ENCODE measurements at places on chromosomes 13 and 19.

DNA sequence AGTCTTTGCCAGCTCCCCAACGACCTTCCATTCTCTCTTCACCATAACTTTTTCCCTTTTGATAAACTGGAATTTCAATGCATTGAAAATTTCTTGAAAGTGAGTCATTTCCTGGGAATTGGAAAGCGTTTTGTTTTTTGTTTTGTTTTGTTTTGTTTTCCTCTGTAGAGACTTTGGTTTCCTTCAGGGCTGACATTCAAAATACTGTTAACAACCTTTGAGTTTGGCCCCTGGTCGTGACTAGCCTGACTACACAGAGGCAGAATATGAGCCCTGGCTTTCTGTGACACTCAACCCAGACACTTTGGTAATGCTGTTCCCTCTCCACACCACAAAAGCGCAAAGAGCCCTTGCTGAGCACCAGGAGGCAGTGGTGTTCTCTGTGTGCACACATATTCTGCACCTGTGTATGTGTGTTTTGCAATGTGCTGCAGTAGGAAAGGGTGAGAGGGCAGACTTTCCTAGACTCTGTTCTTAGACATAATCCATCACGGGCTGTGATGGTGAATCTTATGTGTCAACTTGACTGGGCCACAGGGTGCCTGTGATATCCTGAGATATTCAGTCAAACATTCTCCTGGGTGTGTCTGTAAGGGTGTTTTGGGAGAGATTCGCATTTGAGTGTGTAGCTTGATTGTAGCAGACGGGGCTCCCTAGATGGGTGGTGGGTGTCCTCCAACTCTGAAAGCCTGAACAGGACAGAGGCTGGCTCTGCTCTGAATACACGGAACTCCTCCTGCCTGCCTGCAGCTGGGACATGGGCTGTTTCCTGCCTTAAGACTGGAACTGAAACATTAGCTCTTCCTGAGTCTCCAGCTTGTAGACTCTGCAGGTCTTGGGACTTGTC, 29.5 kb upstream of the ANKRD10 start:
- DNase-seq = no peak

GRCh38 chr13:44159633-44160279, 213.9 kb upstream of the SERP2 start:
- no peak for DNase-seq

GRCh38 chr19:18789883-18790565, 1.1 kb downstream of the COMP start:
- DNase-seq = no peak

DNA sequence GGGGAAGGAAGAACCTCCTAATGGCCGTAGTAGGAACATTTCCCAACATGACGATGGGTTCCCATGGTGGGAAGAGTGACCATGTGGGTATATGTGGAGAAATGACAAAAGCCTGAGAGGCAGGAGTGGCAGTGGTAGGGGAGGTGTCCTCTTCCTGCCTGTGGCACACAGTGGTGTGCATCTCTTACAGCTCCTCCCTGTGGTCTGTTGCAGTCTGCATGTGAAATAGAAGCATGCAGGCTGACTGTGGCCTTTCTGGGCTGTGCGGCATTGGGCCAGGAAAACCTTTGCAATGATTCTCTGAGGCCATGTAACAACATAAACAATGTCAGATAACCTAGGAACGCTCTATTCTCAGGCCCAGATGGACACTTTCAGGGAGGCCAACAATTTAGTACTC, 84.0 kb downstream of the LACC1 start:
- DNase-seq = no peak

DNA sequence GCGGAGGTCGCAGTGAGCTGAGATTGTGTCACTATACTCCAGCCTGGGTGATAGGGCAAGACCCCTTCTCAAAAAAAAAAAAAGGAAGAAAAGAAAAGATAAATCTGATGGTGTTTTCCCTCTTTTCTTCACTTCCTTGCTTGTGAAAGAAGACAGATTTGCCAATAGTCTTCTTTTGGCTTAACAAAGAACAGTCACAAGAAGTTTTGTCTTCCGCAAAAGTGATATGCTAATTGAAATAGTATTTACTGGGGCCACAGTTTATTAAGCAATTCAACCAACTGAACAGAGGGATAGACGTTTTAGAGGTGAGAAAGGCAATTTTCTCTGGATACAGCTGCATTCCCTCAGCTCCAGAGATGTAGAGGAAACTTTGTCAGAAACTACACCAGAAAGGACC, 22.9 kb upstream of the PLAUR start:
- DNase-seq = no peak

- DNase-seq = no peak
Observed at GRCh38 chr19:17340302-17340870, 3.0 kb downstream of the GTPBP3 start.

GRCh38 chr13:60745343-60745742, 348.3 kb downstream of the TDRD3 start:
- no peak for DNase-seq

DNA sequence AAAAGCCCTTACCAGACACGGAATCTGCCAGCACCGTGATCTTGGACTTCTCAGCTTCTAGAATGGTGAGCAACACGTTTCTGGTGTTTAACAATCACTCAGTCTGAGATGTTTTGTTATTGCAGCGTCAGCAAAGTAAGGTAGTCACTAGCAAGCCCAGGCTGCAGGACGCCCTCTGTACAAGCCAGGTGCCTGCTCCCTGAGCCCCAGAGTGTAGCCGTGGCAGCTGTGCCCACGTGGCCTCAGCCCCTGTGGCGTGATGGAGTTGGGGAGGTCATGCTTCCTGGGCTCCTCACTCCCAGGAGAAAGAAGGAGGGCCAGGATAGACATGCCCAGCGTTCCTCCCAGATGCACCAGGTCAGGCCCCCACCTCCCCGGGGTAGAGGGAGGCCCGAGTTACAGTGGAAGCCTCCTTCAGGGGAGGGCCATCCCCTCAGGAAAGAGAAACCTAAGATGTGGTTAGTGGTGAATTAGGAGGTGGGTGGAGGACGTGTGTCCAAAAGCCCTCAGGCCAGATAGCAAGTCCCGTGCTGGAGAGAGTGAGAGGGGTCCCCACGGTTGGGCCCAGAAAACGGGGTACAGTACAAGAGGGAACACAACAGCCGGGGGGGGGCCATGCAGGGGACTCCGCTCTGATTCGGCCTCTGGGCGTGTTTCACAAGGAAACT, 169.6 kb upstream of the SOX1 start:
- no peak for DNase-seq

Data from mesothelial cell of epicardium (in vitro differentiated cells).